Neural cell (in vitro differentiated cells): ENCODE measurements at places on chromosomes 3 and 15. TPM values are rescaled to one million over a fixed set of nuclear protein-coding genes. Genes with fewer than 3 reads are reported as not detected.

The ALDH1A3 gene
- 0.06 and 0.12 TPM in 2 replicates for polyA plus RNA-seq

The GOLGA6B gene
- not detected in 2 replicates for polyA plus RNA-seq

The AQP9 gene
- not detected in 2 replicates for polyA plus RNA-seq

The LRRC3B gene
- 49.9 and 56.4 TPM in 2 replicates for polyA plus RNA-seq

The TF gene
- polyA plus RNA-seq: 0.24 and 1.4 TPM in 2 replicates

The TRNT1 gene
- 25.7 and 28.5 TPM in 2 replicates for polyA plus RNA-seq

The LCTL gene
- polyA plus RNA-seq: not detected in 2 replicates

The CCNB2 gene
- 4.4 and 6.4 TPM in 2 replicates for polyA plus RNA-seq

The MANF gene
- polyA plus RNA-seq: 60.7 and 77.3 TPM in 2 replicates

The FEZF2 gene
- 0.47 TPM in 1 of 2 replicates, not detected in the other for polyA plus RNA-seq

The CEP19 gene
- polyA plus RNA-seq: 37.9 and 43.1 TPM in 2 replicates

The CAMP gene
- not detected in 2 replicates for polyA plus RNA-seq

The EHD4 gene
- polyA plus RNA-seq: 0.09 and 0.34 TPM in 2 replicates

The SERP1 gene
- 106 and 120 TPM in 2 replicates for polyA plus RNA-seq

The THRB gene
- 1.7 TPM in 1 of 2 replicates, not detected in the other for polyA plus RNA-seq

The GUCA1C gene
- polyA plus RNA-seq: not detected in 2 replicates

The BSN gene
- 2.0 and 3.0 TPM in 2 replicates for polyA plus RNA-seq

The IL20RB gene
- polyA plus RNA-seq: 2.0 and 3.0 TPM in 2 replicates

The CD96 gene
- polyA plus RNA-seq: not detected in 2 replicates

The ATP13A4 gene
- 6.2 and 7.3 TPM in 2 replicates for polyA plus RNA-seq

The TEX55 gene
- polyA plus RNA-seq: not detected in 2 replicates

The CNTN6 gene
- 1.7 and 1.8 TPM in 2 replicates for polyA plus RNA-seq

The THPO gene
- polyA plus RNA-seq: 0.18 and 0.59 TPM in 2 replicates

The MEX3B gene
- 38.8 and 46.0 TPM in 2 replicates for polyA plus RNA-seq

The MOBP gene
- polyA plus RNA-seq: not detected in 2 replicates

The RGMA gene
- polyA plus RNA-seq: 9.5 and 16.6 TPM in 2 replicates

The IQCF5 gene
- polyA plus RNA-seq: not detected in 2 replicates

The CCDC71 gene
- 14.8 and 25.7 TPM in 2 replicates for polyA plus RNA-seq

The CPEB1 gene
- polyA plus RNA-seq: 0.61 and 1.3 TPM in 2 replicates

The TIMP4 gene
- 0.70 TPM in 1 of 2 replicates, not detected in the other for polyA plus RNA-seq

The IREB2 gene
- 45.5 and 45.8 TPM in 2 replicates for polyA plus RNA-seq

The BOC gene
- polyA plus RNA-seq: 0.53 and 3.8 TPM in 2 replicates

The FOXP1 gene
- 5.6 and 6.1 TPM in 2 replicates for polyA plus RNA-seq

The AHSG gene
- polyA plus RNA-seq: 0.40 and 1.1 TPM in 2 replicates

The ZIC1 gene
- polyA plus RNA-seq: 134 and 183 TPM in 2 replicates

The SEMA3G gene
- polyA plus RNA-seq: not detected in 2 replicates

The A4GNT gene
- not detected in 2 replicates for polyA plus RNA-seq

The PLCL2 gene
- 69.8 and 70.7 TPM in 2 replicates for polyA plus RNA-seq

The SLC51B gene
- polyA plus RNA-seq: not detected in 2 replicates
